ENCODE measurements at places on chromosomes 11 and 22. TPM values are rescaled to one million over a fixed set of nuclear protein-coding genes. Genes with fewer than 3 reads are reported as not detected.

The C11orf86 gene
- polyA plus RNA-seq = 0.15 TPM

The TPST2 gene
- polyA plus RNA-seq = 48.1 TPM

The OR5B21 gene
- not detected for polyA plus RNA-seq

The CDC42BPG gene
- 0.02 TPM for polyA plus RNA-seq

- DNase-seq = no peak
Observed at GRCh38 chr11:10414659-10415058, 40.4 kb upstream of the AMPD3 start.

GRCh38 chr11:110130642-110131238 lies 37.5 kb downstream of the ZC3H12C start:
- no peak for DNase-seq

GRCh38 chr11:76501526-76502202 lies 56.8 kb downstream of the EMSY start:
- DNase-seq = no peak

DNA sequence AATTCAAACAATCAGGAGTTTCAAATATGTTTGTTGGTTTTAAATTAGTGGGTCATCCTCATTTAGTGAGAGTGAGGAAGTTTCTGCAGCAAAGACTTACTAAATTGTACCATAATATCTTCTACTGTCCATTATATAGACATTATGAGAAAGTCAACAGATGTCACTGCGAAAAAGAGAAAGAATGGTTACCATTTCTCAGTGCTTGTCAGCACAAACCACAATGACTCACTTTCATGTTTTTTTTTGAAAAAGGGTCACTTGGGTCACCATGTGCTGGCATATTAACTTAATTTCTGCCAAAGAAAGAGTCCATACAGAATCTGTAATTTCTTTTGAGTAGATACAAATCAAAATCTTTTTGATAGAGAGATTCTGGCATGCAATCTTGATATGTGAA lies 924.6 kb upstream of the FAT3 start:
- DNase-seq = no peak

GRCh38 chr22:24457894-24458420 lies 30.6 kb downstream of the ADORA2A start:
- no peak for DNase-seq

DNA sequence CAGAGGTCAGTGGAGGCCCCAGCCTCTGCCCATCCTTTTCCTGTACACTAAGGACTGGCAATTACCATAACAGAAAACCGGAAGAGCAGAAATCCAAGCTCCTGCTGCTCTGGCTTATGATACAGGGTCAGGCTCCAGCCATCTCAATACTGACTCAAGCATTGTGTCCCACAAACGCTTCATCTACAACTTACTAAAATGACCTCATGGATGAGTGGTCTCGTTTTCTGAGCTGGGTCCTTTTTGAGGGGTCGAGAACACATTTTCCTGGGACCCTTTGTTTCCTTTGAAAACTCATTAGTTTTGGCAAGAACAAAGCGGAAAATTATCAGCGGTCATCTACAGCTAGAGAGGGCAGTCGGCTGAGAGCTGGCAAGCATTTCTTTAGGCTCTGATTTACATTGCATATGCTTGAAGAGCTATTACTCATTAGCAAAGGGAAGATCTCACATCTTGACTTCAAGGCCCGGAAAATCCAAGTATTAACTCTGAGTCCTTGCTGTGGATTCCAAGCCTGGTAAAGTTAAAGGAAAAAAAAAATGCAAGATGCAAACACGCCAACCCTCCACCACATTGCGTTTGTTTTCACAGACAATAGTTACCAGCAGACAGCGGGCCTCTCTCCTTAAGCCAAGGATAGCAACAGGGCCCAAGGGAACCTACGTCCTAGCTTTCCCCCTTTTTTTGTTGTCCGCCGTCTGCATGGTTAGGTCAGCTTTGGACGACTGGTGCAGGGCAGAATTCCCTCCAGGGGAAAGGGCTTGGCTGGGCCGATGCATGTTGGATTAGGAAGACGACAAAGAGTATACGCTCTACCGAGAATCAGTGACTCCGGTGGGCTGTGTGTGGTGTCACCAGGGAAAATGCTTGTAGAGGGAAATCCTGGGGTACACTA lies 1.8 kb downstream of the TESMIN start:
- DNase-seq = no peak

GRCh38 chr11:134731213-134731961 lies 319.3 kb upstream of the B3GAT1 start:
- no peak for DNase-seq

DNA sequence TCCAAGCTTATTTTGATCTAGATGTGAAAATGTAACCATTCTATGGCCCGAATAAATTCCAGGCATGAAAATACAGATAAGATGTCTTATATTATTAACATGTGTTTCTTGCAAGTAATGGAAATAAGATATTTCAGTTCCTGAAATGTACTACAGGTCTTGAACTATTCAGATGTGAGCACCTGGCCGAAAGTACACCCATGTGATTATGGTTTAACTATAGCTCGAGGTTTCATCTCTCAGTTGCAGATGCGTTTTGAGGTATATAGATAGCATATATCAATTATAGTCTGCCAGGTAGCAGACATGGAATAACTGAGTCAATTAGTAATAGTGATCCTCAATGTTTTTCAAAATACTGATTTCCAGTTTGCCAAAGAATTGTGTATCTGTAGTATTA lies 68.3 kb downstream of the DDIAS start:
- DNase-seq = no peak

DNA sequence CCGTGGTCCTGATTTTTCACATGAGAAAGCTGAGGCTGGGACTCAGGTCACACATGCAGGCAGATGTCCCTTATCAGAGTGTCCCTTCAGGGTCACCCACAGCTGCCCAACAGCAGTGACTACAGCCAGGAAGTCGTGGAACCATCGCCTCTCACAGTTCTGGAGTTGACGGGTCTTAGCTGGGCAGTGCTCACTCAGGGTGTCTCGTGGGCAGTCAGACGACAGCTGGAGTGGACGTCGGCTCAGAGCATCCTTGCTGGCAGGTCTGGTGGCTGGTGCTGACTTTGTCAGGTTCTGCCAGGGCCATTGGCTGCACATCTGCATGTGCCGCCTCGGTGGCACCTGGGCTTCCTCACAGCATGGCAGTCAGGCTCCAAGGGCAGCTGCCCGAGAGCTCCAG lies 35.6 kb upstream of the TH start:
- no peak for DNase-seq

- no peak for DNase-seq
Observed at GRCh38 chr22:31082606-31083376, 1.7 kb downstream of the SMTN start.

GRCh38 chr11:35287344-35287890 lies 131.9 kb downstream of the SLC1A2 start:
- no peak for DNase-seq

- DNase-seq = no peak
Observed at GRCh38 chr11:19674836-19675235, 37.8 kb upstream of the NAV2 start.

GRCh38 chr11:15911377-15912044 lies 444.8 kb downstream of the SOX6 start:
- DNase-seq = no peak

Measured in BJ (cell line).